GM19239 (cell line): ENCODE measurements at places on chromosomes 4 and X.

DNA sequence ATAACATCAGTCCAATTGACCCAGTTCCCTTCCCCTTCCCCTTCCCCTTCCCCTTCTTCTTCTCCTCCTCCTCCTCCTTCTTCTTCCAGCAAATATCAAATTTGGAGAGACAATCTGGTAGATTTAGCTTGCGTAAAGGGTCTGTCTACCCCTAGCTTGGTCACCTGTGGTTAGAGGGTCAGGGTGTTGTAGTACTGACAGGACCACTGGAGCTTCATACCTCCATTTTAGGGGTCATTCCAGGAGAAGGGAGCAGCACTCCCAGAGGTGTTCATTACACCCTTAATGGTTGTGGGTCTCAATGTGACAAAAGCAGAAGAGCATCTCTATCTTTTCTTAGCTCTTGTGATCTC is 3.7 kb upstream of the FGB start:
- DNase-seq: no peak

GRCh38 chrX:24131476-24131875 is 18.1 kb upstream of the ZFX start:
- DNase-seq: no peak

DNA sequence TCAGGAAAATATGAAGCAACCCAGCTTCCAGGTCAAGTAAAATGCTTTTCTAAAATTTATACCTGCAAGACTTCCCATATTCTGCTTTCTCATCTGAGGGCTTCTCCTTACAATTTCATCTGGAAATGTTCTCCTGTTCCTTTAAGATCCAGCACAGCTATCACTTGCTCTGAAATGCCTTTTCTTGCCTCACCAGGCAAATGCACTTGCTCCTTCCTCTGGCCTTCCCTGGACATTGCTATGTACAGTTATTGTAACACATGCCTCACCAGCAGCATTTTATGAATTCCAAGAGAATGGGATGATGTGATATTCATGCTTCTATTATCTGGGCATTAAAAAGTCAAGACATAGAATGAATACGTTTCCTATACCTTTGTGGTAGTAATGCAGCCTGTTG is 842.1 kb upstream of the INTU start:
- no peak for DNase-seq

DNA sequence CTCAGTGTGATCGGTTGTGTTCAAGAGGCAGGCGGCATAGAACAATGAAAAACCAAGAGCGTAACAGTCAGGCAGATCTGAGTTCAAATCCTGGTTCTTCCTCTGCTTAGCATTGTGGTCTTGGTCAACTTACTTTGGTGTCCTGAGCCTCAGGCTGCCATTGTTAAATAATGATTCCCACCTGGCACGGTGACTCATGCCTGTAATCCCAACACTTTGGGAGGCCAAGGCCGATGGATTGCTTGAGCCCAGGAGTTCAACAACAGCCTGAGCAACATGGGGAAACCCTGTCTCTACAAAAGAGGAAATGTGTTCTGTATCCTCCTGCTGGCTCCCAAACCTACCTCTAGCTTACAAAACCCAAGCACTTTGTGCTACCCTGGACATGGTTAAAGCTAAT is 129.0 kb upstream of the STX18 start:
- no peak for DNase-seq
